ENCODE measurements at places on chromosomes 11 and 22. TPM values are rescaled to one million over a fixed set of nuclear protein-coding genes. Genes with fewer than 3 reads are reported as not detected.

- peak; percentile 6 for DNase-seq
Measured at GRCh38 chr22:32880893-32881596, 79.5 kb downstream of the TIMP3 start.

- no peak for DNase-seq
Measured at GRCh38 chr11:63713766-63714165, 32.5 kb downstream of the RTN3 start.

GRCh38 chr11:78851878-78852586 is 277.4 kb upstream of the NARS2 start:
- no peak for DNase-seq

GRCh38 chr11:20597680-20598484 is 1.5 kb upstream of the SLC6A5 start:
- no peak for DNase-seq

DNA sequence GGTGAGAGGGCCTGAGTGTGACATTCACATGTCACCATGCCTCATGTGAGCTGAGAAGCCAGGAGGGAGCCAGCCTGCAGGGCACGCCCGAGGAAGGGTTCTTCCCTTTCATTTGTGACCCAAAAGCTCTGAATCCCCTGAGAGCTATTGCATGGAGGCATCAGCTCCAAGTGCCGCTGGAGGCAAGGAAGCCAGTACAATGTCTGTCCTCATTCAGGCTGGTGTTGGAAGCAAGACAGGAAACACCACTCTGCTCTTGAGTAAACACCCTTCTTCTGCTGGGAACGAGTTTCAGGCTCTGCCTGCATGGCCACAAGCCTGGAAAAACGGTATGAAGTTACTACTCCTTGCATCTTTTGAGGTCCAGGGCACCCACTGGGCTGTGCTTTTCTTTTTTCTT is 83.8 kb upstream of the LARGE1 start:
- DNase-seq: no peak

DNA sequence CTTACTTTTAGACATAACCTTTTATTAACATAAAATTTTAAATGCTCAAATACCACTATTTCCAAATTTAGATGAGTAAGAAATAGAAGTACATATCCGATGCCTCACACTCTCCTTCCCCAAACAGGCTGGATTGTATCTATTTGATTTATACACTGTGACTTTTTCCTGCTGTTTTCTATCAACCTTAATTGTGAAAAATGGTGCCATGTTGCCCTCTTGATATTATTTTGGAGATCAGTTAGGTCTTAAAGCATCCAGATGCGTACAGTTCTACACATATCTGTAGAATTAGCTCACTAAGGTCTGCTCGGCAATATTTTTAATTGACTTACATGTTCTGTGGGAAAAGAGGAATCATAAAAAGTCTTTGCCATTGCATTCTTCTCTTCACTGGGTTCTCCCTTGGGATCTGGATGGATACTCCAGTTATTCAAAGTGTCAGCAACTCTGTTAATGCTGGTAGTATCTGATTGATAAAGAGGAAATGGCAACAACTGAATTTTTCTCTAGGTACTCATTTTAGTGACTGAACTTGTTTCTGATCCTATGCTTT is 27.2 kb downstream of the EIF3M start:
- no peak for DNase-seq

- DNase-seq: no peak
Measured at GRCh38 chr11:87425391-87425790, 387.7 kb downstream of the TMEM135 start.

DNA sequence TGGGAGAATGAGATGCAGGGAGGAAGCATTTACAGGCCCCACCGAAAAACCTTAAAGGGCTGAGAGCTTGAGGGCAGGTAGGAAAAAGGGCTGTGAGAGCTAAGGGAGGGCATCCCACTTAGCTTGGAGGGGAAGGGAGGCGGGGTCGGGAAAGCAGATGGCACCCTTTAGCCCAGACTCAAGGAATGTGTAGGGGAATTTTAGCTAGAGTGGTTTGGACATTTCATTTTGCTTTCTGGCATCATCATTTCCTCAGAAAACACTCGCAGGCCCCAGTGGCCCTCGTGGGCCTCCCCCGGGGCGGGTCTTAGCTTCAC is 846 bp upstream of the STIM1 start:
- DNase-seq: no peak

DNA sequence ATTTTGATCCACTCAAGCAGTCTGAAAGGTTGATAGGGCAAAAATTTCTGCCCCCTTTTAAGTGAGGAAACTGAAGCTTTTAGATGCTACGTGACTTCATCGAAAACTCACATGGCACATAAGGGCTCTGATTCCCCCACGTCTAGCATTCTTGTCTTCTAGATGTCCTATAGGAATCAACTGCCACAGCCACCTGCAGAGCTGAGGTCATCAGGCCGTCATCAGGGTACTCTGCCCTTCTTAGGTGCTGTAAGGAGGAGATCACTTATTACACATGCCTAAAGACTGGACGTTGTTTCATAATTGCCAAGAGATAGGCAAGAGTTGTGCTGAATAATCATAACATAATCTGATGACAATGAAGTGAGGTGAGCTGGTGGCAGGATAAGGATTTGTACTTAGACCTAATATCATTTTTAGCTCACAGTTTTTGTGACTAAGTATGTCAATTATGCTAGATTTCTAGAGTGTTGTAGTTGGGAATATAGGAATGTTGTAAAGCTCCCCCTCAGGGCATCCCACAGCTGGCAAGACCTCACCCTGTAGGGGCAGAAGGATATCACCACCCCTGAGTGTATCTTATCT is 349.4 kb downstream of the METTL15 start:
- no peak for DNase-seq

- DNase-seq: no peak
Measured at GRCh38 chr11:72720784-72721183, 31.4 kb downstream of the ARAP1 start.

DNA sequence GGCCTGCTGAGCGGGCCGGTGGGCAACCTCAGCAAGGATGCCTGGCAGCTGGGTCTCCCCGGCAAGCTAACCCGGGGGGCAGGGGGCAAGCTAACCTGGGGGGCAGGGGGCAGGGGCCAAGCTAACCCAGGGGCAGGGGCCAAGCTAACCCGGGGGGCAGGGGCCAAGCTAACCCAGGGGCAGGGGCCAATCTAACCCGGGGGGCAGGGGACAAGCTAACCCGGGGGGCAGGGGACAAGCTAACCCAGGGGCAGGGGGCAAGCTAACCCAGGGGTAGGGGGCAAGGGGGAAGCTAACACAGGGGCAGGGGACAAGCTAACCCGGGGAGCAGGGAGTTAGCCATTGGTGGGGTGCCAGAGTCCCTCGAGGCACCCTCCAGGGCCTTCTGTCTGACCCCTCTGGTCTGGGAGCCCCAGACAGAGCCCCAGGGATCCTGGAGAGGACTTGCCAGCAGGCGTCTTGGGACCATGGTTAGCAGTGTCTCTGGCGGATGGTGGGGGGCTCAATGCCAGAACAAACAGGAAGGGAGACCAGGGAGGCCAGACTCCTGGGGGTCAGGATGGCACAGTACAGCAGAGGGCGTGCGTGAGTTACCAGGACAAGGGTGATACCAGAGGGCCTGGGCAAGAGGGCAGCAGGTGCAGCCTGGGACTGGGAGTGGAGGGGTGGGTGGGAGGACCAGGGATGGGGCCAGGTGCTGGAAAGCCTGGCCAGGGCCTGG is 16.1 kb downstream of the IGF2 start:
- DNase-seq: no peak

GRCh38 chr11:128940603-128941002 is 2.1 kb downstream of the TP53AIP1 start:
- no peak for DNase-seq

GRCh38 chr22:45163099-45163450 is 650 bp upstream of the NUP50 start:
- no peak for DNase-seq

DNA sequence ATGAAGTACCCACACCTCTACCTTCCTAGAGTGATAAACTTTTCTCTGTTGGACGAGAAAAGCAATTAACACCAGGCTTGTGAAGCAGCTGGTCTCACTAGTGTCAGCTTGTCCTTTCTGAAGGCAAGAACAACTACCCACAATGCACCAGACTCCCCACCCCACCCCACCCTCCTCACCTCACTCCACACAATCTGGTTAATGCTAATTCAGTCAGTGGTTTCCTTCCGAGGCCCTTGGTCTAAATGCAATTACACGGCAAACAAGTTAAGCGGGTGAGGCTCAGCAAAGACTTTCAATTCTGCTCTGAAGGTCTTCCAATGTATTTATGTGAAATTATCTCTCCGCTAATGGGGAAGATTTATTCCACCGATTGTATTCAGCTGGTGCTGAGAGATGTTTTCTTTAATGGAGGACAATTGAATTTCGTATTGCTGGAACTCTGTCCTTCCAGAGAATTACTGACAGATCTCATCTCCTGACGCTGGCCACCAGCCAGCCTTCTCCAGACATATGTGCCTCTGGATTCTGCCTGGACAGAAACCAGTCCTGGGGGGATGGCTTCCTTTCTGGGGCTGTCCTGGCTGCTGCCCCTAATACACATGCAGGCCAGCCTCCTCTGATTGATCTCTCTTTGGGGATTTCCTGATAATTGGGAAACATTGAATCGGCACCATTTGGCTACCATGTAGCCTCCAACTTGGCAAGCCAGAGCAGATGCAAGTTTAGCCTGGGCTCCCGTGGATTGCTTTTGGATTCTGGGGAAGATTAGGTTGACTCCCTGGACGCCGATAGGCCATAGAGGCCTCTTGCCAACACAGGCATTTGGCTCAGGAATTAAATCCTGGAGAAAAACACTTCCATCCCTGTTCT is 165.8 kb upstream of the NARS2 start:
- DNase-seq: no peak

Gene PLEKHB1
- total RNA-seq: 42.7 TPM

Gene KDM4D
- total RNA-seq: 3.1 TPM

Gene KCNK4
- total RNA-seq: not detected

Gene LRRC56
- total RNA-seq: 2.1 TPM

Gene VSIG10L2
- not detected for total RNA-seq

Gene PNPLA5
- total RNA-seq: not detected

Gene SLC5A12
- total RNA-seq: 3.4 TPM

Gene OSBPL5
- 30.6 TPM for total RNA-seq
